ENCODE measurements at places on chromosomes 16 and 17. TPM values are rescaled to one million over a fixed set of nuclear protein-coding genes. Genes with fewer than 3 reads are reported as not detected.
A peak's percentile ranks its signal among the peaks of the same experiment; 100 is the strongest.

Gene FNDC8
- total RNA-seq, result not detected

- no peak for DNase-seq
These were observed 113.4 kb upstream of the RCVRN start for GRCh38 chr17:10018461-10018891.

DNA sequence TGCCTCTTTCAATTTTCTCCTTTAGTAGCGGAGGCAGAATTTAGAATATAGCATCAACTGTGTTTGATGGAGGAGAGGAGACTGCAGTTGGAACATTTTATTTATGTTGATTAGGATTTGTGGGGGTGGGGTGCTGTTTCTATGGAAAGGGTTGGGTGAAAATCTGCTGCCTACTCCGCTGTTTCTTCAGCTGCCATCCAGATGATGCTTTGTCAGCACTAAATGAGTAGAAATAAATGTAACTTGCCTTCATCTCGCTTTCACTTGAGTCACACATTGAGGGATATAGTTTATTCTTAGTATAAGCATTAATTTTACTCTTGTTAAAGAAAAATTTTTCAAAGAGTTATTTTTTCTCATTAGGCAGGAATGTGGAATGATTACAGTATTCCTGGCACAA lies 42.1 kb downstream of the ABHD15 start:
- no peak for DNase-seq

GRCh38 chr17:50476545-50477315 lies 1.9 kb upstream of the RSAD1 start:
- no peak for DNase-seq

Gene KCNJ16
- total RNA-seq, result not detected

GRCh38 chr16:86325895-86326294 lies 184.4 kb upstream of the FOXF1 start:
- DNase-seq, result no peak

Gene CCDC200
- total RNA-seq, result not detected

DNA sequence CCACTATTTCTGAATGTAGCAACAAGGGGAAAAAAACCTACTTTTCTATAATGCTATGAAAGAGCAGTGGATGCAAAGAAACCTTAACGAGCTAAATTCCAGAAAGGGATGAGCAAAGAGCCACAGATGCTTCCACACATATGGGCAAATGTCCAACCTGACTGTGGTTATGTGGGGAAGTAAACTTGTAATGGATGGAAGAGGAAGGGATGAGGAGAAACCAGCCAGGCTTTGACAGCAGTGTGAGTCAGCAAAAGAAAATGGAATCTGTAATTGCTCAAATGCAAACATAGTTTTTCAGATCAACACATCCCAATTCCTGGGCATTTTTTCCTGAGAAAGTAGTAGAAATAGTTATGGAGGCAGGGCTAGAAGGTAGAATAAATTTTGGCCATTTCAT lies 204.8 kb upstream of the CPHXL start:
- peak; percentile 24 for DNase-seq

Gene CHRNE
- not detected for total RNA-seq

DNA sequence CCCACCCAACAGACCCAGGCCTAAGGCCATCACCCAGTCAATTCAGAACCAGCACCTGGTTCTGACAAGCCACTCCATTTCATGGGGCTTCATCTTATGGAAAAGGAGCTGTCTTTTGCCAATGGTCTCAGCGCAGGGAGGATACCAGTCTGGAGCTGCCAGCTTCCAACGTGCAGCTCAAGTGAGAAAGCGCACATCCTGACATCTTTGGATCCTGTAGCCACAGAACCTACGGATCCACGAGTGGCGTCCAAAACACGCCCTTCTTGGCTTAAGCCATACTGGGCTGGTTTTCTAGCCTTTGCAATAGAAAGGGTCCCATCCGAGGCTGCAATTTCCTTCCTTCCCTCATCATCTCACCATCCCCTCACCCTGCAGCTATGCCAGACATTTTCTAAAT lies 101.8 kb downstream of the GAS7 start:
- DNase-seq, result no peak

GRCh38 chr16:4200781-4201137 lies 41.1 kb downstream of the SRL start:
- no peak for DNase-seq

Gene TNFRSF13B
- total RNA-seq, result not detected

DNA sequence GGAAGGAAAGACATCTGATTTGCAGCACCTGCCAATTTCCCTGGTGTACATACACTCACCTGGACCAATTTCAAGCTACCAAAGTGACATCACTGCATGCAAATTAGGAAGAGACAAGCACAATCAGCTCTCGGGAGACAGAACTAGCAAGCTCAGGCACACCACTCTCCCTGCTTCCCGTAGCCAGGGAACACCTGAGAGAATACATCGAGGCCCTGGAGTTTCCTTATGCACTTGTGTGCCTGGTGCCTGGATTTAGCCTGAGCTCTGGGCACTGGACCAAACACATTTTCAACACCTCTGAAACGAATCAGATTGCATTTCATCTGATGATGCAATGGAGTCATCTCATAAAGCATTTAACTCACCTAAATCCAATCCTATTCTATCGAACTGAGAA lies 110.5 kb downstream of the HS3ST2 start:
- no peak for DNase-seq

DNA sequence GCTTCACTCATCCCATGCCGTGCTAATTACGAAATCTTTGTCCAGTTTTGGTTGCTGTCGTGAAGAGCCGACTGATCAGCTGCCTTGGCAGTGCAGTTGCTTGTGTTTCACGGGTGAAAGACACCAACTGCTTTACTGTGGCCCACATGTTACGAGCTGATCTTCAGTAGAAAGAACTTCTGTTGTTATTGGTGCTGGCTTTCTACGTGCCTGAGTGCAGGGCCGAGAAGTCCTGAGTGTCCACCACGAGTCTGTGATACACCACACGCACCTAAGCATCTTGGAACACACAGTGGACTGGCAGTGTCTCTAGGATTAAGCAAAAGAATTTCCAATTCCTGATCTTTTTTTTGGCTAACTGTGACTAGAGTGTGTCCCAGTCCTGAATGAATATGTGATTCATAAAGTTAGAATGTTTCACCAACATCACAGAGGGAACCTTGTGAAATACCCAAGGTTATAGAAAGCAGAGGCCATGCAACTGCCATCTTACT lies 70.4 kb upstream of the CLEC18A start:
- no peak for DNase-seq

DNA sequence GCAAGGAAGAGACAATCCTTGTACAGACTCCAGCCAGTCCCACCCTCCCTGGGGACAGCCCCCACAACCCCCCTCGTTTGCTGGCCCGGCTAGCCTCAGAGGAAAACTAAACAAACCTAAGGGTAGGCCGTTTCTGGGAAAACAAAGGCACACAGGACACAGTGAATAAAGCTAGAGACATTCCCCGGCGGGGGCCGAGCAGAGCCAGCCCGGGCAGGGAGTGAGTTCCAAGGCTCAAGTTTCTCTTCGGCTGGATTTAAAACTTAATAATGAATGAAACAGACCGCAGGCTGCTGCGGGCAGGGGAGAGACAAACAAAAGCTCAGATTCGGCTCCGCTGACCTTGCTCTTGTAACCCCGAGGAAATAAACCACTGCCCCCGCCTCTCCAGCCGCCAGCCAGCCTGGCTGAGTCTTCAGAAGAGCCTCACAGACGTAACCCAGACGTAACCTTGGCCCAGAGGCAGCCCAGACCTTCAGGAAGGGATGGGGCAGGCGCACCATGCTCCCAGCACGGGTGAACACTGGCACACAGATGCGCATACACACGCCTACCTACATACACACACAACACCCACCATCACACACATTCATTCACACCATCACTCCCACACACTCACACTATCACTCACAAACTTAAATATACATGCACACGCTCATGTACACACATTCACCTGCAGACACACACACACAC lies 216.0 kb downstream of the ZNF423 start:
- DNase-seq, result no peak

Gene PRR15L
- total RNA-seq, result not detected

Gene CLEC3A
- total RNA-seq, result not detected

DNA sequence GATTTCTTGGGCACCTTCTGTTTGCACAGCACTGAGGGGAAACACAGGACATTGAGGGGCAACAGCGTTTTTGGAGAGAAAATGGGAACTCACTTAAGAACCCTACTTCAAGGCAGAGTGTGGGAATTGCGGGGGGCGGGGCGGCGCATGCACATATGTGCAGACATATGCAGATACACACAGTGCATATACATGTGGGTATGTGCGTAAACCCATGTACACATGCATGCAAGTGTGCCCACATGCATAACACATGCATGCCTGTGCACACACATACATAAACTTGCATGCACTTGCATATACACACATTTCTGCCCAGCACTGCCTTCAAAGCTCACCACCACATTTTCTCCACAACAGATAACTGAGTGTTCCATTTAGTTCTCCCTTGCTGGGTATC lies 32.4 kb downstream of the NLRC5 start:
- no peak for DNase-seq

Gene NEUROD2
- not detected for total RNA-seq

DNA sequence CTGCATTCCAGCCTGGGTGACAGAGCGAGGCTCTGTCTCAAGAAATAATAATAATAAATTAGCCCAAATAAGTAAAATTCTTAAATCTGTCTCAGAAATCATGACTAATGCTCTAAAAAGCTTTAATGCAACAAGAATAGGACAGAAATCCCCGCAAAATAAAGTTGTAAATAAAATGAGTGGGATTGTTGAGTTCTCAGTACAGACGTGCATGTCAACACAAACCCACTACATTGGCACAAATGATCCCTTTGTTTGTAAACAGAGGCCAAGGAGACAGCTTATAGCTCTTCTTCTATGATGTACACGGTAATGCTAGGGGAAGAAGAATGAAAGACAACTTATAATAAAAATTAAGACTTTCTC lies 6.0 kb downstream of the STAT5B start:
- no peak for DNase-seq

DNA sequence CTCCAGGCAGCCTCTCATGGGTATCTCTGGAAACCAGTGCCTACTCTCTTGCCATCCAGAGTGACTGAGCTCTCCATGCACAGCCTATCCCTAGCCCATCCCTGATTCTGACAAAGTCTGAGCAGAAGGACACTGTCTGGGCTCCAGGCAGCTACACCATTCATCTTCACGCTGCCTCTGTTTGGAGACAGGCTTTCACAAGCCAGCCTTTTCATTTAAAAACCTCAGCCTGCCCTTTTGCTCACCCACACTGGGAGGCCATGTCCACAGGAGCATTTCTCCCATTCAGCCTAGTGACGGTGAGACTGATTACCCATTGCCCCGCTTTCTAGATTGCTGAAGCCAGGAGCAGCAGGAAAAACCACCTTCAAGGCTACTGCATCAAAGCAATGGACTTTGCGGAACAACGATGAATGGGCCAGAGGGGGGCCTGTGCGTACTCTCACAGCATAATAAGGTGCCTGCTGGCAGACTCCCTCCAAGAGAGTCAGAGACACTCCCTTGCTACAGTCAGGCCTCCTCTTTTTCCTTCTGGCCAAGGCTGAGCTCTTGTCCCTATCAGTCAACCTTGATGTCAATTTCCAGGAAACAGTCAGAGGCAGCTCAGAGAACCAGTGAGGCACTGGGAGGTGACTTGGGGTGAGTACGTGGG lies 24.7 kb upstream of the CDH13 start:
- no peak for DNase-seq

- DNase-seq, result no peak
These were observed 387.6 kb downstream of the HAPSTR1 start for GRCh38 chr16:9479008-9479407.

All from RPMI7951 (cell line).